ENCODE measurements at places on chromosomes 6 and 20. TPM values are rescaled to one million over a fixed set of nuclear protein-coding genes. Genes with fewer than 3 reads are reported as not detected.

Gene SGK2
- total RNA-seq: not detected

Gene OR2H2
- total RNA-seq: not detected

Gene NKAIN2
- total RNA-seq: not detected

Gene TBX18
- total RNA-seq: 1.6 TPM

Gene PDE7B
- 3.6 TPM for total RNA-seq

Gene COL9A1
- total RNA-seq: not detected

DNA sequence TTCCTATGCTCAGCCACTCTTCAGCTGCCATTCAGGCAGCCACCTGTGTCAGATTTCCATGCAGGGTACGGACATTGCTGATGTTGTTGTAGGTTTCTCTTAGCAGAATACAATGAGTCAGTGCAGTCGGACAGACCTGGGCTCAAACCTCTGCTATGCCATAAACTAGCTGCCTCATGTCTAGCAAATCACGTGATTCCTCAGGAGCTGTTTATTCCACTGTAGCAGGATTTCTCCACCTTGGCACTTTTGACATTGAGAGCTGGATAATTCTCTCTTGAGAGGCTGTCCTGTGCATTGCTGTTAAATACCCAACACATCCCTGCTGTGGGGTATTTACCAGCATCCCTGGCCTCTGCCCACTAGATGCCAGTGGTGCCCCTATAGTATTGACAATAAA is 413.8 kb upstream of the CDH4 start:
- ATAC-seq: no peak

GRCh38 chr6:77178821-77179220 is 284.5 kb downstream of the HTR1B start:
- ATAC-seq: no peak

GRCh38 chr20:46631212-46631869 is 19.9 kb downstream of the SLC13A3 start:
- no peak for ATAC-seq

GRCh38 chr20:37579106-37579505 is 51.4 kb upstream of the BLCAP start:
- no peak for ATAC-seq

GRCh38 chr20:25054995-25055629 is 2.8 kb downstream of the ACSS1 start:
- ATAC-seq: no peak

DNA sequence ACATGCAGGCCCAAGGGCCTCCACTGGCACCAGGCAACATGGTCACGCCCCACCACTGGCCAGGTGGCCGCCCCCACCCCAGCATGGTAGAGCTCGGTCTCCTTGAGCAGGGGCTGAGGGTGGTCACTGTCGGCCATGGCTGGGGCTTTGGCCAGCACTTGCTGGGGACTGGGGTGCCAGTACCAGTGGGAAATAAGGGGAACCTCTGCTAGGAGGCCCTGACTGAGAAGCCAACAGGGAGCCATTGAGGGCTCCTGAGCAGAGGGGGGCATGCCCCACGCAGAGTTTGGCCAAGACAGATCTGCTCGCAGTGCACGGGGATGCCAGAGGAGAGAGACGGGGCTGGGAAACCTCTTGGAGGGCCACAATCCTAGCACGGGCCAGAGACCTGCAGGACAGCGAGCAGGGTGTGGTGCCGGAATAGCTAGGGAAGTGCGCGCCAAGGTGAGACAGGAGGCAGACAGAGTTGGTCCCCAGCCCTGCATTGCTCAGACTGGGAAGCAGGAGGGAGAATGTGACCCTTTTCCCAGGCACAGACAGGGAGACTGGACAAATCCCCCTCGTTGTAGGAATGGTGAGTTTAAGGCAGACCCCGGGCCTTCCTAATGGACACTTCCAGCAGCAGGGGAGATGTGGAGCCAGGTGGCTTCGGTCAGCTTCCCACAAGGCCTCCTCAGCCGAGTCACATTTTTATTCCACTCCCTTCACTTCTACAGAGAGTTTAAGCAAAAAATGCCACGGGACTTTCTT is 179.0 kb upstream of the CST7 start:
- no peak for ATAC-seq

DNA sequence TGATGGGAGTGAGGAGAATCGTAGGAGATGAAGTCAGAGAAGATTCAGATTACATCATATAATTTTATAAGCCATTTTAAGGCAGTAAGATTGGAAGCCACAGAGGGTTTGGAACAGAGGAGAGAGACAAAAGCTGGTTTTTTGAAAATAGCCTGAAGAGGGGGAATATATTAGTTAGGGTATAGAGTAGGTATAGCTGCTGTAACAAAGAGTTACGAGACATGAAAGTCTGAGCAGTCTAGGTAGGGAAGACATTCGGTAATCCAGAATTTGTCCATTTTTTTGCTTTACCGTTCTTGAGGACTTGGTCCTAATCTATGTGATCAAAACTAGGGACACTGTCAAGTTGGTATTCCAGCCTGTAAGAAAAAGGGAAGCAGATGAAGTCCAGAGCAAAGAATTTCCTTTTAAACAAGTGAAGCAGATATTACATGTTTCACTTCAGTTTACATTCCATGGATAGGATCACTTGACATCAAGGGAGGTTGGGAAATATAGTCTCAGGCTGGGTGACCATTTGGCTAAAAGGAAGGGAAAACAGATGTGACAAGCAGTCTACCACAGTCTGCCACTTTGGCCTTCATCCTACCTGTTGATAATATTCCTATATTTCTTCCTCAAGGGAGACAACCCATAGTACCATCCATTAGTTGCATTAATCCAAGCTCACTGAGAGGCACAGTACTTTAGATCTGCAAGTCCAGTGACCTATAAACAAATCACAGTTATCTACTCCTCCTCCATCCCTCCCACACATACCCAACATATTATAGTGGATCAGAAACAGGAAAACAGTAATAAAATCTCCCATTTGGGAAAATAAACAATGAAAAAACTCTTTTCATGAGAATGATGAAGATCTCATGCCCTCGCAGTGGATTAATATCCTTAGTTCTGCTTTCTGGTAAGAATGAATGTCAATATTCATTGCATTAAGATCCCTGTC is 10.2 kb downstream of the FAM135A start:
- ATAC-seq: no peak

- ATAC-seq: no peak
Measured at GRCh38 chr6:28980137-28980851, 24.8 kb downstream of the ZNF311 start.

GRCh38 chr20:59084041-59084850 is 41.7 kb upstream of the PRELID3B start:
- ATAC-seq: no peak

- no peak for ATAC-seq
Measured at GRCh38 chr20:31602779-31603441, 2.2 kb upstream of the ID1 start.

DNA sequence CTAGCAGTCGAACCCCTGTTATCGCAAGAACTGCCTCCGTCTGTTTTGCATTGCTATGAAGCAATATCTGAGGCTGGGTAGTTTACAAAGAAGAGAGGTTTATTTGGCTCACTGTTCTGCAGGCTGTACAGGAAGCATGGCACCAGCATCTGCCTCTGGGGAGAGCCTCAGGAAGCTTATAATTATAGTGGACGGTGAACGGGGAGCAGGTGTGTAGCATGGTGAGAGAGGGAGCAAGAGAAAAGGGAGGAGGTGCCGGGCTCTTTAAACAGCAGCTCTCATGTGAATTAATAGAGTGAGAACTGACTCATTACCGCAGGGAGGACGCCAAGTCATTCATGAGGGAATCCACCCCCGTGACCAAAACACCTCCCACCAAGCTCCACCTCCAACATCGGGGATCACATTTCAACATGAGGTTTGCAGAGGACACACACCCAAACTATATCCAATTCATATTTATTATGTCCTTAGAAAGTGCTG is 172.6 kb upstream of the KCNG1 start:
- ATAC-seq: no peak

- ATAC-seq: no peak
Measured at GRCh38 chr6:3687847-3688246, 63.7 kb downstream of the PXDC1 start.

- ATAC-seq: no peak
Measured at GRCh38 chr6:41625442-41625841, 12.8 kb upstream of the MDFI start.

DNA sequence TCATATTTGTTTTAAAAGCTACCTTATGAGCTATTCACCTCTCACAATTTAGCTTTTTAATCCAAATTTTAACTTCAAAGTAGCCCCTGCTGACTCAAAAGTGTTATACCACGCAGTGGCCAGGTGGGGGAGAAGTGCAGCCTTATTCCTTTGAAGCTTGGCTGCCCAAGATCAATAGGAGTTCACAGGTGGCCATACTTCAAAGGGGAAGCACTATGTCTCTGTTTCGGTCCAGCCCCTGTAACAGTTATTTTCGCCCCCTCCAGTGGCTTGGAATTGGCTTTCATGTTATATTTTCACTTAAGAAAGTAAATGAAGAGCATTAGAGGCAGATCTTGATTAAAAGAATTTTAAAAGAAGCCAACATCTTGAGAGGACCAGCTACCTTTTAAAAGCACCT is 608.4 kb downstream of the EPHA7 start:
- no peak for ATAC-seq

DNA sequence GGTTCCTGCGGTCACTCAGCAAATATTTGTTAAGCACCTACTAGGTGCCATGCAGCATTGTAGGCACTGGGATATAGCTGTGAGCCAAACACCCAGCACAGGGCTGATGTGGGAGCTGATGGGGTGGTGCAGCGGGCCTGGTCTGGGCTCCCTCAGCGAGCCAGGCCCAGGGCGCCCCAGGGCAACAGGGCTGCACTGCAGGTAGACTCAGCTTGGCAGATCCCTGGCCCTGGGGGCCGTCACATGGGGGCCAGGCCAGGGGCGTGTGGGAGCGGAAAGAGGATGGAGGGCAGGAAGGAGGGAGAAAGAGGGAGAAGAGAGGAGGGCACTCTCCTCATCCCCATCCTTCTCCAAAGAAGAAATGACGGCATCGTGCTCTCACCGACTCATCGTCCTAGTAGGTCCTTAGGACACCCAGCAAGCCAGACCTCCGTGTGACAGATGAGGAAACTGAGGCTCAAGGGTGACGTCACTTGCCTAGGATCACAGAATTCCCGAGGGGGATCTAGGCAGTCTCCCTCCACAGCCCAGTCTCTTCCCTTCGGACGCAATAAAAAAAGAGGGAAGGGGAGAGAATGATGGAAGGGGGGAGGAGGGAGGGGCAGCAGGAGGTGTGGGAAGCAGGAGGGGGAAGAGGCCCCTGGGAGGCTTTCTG is 53.3 kb downstream of the RBM38 start:
- no peak for ATAC-seq

DNA sequence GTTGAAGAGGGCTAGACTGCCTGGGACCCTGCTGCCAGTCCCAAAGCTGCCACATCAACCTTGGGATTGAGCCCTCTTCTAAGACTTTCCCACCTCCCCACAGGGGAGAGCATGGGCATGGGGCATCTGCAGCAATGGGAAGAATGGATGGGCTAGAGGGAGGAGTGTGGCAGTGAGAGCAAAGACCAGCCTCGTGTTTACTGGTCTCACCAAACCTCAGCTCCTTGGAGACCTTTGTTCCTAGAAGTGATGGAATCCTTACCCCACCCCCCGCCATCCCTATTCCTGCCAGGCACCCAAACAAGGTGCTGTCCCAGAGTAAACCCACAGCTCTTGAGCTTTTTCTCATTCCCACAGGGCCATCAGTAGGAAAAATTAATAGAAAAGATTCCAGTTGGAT is 20.0 kb upstream of the ARMC12 start:
- no peak for ATAC-seq

GRCh38 chr6:4271761-4272470 is 136.5 kb upstream of the ECI2 start:
- ATAC-seq: peak; percentile 39

- no peak for ATAC-seq
Measured at GRCh38 chr6:148884461-148884860, 137.6 kb downstream of the UST start.

- ATAC-seq: no peak
Measured at GRCh38 chr20:59051666-59052185, 9.1 kb upstream of the PRELID3B start.

DNA sequence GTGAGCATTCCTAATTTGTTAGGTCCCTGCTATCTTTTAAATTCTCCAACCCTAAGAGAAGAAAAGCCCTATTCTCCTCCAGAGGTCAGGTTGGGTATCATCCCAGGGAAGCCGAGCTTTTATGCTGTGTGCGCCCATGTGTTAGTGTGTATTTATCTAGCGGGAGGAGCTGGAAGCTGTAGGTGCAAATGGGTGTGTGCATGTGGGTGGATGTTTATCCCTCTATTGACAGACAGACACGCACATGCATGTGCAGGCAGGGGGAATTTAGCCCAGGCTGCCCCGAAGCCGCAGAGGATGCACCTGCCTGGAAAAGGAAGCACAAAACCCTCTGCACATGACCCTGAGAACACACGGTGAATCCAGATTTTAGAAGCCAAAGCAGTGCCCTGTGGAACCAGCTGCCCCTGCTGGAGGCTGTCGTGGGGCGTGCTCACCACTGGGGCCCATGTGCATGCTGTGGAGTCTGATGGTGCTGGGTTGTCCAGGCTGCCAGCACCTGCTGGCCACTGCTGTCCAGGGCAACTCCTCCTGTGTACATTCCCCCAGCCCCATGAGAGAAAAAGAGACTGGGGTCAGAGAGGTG is 397.5 kb downstream of the TAF4 start:
- ATAC-seq: no peak

- ATAC-seq: no peak
Measured at GRCh38 chr6:79421707-79422484, 115.3 kb downstream of the LCA5 start.

GRCh38 chr6:39282774-39283173 is 31.4 kb downstream of the KCNK17 start:
- no peak for ATAC-seq

DNA sequence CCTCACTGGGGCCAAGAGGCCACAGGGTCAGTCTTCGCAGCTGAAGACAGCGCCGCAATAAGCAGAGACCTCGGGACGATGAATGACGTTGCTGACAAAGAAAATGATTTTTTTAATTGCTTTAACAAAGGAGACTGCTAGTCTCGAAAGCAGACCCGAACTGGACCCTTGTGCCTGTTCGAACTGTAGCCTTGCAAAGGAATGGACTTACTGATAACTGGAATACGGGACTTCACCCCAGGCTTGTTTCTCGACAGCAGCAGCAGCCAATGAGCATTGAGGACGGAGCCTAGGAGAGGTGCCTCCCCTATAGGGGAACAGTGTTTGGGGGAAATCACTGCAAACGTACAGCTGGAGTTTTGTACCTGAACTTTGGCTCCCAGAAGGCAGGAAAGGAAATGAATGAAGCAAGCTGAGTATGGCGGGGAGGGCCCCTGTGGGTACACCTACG is 1.3 kb upstream of the TAF4 start:
- ATAC-seq: no peak
